GM12891 (cell line): ENCODE measurements at places on chromosomes 3 and 15.

DNA sequence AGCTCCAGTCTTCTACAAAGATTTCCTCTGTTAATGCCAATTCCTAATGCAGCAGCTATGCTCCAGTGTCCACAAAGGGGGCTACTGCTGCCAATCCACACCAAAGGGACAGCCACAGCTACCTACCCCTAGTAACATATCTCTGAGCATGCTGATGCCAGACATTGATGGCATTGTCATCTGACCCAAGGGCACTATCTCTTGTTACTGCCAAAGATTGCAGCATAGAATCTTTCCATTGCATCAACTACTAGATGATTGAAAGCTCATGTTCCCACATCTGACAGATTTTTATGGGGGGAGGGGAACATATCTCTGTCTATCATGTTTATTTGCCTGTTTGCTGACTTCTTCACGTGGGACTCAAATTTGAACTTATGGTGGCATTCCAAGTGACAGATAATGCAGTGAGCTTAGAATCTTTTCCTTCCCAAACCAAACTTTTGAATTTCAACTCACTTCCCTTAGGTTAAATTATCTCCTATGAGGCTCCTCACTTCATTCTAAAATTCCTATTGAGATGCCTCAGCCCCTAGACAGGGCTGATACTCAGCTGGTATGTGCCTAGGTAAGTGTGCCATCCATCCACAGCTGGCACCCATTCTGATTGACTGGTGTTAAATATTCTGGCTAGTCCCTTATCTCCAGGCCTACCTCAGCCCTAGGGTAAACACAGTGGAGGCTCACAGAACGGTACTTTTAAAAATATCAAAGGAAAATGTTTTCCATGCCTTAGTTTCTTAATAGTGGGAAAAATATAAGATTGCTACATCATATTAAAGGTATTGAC, 100.3 kb downstream of the STRIT1 start:
- no peak for DNase-seq

DNA sequence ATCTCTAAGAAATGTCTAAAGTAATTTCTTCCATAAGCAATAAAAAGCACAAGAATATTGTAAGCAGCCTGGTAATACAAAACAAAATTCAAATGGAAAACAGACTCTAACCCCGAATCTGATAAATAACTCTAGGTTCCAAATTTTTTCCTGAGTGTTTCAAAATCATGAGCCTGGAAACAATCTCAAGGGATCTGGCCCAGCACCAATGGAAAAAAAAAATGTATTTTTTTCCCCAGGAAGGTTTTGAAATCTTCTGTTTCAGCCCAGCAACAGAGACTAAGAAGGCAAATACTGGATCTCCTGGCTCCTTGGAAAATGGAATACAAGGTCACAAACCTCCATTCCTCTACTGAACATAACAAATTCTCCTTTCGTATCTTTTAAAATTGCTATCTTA, 13.0 kb downstream of the TBC1D2B start:
- DNase-seq: no peak

DNA sequence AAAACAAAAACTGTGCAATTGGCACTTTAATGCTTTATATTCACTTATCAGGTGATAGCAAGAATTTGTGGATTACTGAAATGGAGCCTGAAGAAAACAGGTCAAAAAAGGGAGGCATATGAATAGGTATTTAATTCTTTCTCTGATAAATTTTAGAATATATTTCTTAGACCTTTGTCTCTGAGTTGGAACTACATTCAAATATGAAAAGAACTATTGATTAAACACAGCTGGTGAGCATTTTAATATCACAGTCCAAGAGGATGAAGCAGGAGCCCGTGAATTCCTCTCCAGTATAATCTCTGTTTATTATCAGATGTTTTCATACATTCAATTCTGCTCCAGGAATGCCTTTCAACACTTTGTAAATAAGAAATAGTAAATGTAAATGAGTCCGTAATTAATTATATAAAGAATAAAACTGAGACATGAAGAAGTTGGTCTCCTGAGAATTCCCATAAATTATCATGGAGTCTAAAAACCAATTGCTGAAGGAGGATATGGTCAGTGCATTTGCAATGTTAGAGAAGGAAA, 86.3 kb upstream of the ARHGEF26 start:
- no peak for DNase-seq

GRCh38 chr15:44593042-44593736, 56.2 kb downstream of the EIF3J start:
- DNase-seq: no peak

- DNase-seq: no peak
Measured at GRCh38 chr15:77225646-77226045, 154.7 kb upstream of the TSPAN3 start.

- no peak for DNase-seq
Measured at GRCh38 chr3:153079386-153079785, 82.6 kb upstream of the RAP2B start.

DNA sequence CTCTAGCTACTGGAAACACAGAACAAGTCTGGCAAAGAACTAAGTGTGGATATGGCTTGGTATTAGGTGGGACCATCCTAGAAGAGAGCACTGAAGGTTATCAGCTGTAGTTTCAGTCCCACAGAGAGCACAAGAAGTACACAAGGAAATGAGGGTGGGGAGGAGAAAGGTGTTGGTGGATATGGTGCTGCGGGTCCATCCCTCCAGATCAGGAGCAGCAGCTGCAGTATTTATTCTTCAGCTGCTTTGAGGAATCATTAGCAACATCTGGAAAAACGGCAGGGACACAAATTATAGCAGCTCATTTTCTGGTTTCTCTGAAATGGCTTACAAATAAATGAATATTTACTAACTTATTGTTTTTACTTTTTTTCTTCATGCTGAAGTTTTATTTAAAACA, 29.0 kb downstream of the CD80 start:
- no peak for DNase-seq

GRCh38 chr15:85591622-85592021, 203.1 kb downstream of the KLHL25 start:
- no peak for DNase-seq

DNA sequence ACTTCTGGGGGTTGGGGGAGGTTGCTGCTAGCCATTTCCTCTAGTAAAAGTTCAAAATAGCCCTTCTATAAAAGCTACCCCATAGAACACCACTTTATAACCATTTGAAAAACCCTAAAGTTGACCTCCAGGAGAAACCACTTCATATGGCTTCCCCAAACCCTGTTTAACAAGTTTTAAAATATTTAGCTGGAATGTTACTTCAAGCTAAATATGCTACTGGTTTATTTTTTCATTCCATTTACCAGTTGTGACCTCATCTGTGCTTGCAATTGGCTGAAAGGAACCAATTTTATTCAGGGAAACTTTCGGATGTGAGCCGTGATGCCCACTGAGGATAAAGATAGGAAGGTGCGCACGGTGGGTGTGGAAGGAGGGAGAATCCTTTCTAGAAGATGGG, 221.3 kb downstream of the SUCLG2 start:
- DNase-seq: no peak

- no peak for DNase-seq
Measured at GRCh38 chr3:23835087-23835486, 29.3 kb downstream of the UBE2E1 start.

DNA sequence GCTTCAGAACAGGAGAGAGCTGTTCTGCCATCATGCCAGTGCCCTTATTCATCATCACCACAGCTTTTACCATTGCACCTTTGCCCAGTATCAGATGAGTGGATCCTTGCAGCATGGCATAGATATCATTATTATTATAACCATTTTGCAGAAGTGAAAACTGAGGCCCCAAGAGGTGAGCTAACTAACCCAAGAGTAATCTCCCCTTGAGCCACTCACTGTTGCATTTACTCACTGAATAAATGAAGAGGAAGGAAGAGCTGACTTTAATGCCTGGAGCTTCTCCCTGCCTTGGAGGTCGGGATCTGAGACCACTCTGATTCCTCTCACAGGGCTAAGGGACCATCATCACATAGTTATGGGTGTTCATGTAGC, 32.0 kb downstream of the HRH1 start:
- no peak for DNase-seq

GRCh38 chr3:160771811-160772459, 15.9 kb downstream of the PPM1L start:
- DNase-seq: no peak

DNA sequence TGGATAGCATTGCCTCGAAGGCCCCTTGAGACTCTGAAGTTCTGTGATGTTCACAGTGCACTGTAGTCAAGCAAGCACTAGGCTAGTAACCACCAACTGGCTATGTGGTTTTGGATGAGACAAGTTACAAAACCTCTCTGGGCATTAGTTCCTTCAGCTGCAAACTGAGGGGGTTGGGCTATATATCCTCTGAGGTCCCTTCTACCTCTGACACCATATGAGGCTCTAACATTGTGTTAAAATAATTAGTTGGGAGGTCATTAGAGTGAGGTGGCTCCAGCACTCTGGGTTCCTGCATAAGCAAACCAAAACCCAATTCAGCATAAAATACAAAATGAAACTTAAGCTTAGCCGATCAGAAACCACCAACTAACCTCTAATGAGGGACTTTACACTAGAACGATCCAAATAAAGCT, 209.5 kb upstream of the LRRN1 start:
- DNase-seq: peak; percentile 6

GRCh38 chr3:37907371-37907770, 45.7 kb downstream of the CTDSPL start:
- DNase-seq: no peak

DNA sequence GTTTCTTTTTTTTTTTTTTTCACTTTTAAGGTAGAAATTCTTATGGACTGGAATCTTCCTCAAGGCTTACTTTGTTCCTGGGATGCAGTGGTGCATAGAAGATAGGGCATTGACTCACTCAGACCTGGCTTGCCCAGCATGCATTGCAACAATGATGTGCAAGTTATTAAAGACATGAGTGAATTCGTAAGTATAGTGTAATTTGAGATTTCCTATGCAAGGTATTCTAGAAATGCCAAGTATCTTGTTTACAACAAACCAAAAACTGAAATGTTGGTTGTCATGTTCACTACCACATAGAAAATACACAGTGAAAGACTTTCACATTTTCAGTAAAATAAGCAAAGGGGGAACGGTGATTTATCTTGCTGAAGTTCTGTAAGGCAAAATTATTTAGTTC, 56.5 kb upstream of the FNDC3B start:
- no peak for DNase-seq

GRCh38 chr15:65569728-65570127, 39.5 kb downstream of the HACD3 start:
- no peak for DNase-seq

- no peak for DNase-seq
Measured at GRCh38 chr3:100057716-100058575, 56.4 kb downstream of the FILIP1L start.
